ENCODE measurements at places on chromosomes 11 and 22.
A peak's percentile ranks its signal among the peaks of the same experiment; 100 is the strongest.

DNA sequence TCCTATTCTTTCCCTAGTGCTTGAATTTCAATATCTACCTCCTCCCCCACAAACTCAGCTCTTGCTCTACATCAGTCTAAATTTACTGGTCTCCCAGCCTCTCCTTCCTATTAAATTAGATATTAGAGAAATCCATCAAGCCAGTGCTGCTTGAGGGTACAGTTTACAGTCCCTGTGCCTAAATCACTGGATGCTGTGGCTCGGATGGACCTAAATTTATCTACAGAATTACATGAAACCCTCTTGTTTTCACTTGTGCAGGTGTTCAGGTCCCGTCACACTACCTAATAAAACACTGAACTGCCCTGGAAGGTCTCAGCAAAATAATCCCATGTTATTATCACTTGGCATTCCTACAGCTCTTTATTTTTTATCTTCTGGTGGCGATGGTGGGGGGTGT lies 134.7 kb upstream of the E2F8 start:
- no peak for DNase-seq

GRCh38 chr11:48114740-48115139 lies 101.9 kb upstream of the OR4B1 start:
- DNase-seq: no peak

DNA sequence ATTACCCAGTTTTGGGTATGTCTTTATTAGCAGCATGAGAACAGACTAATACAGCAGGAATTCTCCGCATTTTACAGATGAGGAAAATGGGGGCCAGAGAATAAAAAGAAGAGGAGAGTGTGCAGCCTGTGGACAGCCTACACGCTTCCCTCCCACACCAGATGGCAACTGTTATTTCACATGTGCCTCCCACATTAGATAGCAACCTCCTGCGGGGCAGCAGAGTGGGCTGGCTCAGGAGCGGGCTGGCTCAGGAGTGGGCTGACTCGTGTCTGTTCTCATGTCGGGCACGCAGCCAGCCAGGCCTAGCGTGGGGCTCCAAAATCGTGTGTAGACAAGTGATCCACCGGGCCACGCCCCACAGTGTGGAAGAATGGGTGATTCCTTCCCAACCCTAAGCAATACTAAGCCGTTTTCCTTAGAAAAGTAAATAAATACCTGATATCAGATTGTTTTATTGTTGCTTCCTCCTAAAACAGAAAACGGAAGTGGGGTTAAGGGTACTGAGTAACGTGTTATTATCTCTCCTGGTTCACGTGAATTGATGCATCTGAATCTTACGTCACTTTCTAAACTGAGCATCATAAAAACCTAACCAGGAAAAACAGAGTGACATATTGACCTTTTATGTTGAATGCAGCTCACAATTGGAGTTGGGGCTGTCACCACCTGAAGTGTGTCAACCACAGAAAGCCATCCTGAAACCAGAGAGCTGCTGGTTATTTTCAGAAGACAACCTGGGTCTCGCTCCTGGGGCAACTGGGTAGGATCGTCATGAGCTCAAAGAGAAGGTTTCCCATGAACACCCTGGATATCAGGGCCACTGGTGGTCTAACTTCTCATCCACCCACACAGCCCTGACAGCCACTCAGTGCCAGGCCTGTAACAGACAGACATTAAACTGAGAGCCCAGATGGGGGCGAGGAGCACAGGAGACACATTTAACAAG lies 3.3 kb downstream of the TTLL1 start:
- no peak for DNase-seq

GRCh38 chr11:61787928-61788491 lies 4.4 kb downstream of the TMEM258 start:
- peak; percentile 51 for DNase-seq

DNA sequence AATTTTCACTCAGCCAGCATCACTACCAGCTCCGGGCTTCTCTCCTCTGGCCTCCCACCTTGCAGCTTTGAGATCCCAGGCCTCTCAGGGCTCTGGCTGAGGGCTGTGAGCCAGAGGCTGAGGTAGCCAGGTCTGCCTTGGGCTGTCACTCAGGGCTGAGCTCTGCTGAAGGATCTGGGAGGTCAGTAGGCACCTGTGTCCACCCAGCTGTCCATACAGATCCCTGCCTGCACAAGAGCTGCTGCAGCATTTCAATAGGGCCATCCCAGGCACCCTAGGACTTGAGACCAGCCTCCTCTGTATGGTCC lies 12.6 kb downstream of the KCNQ1OT1 start:
- no peak for DNase-seq

DNA sequence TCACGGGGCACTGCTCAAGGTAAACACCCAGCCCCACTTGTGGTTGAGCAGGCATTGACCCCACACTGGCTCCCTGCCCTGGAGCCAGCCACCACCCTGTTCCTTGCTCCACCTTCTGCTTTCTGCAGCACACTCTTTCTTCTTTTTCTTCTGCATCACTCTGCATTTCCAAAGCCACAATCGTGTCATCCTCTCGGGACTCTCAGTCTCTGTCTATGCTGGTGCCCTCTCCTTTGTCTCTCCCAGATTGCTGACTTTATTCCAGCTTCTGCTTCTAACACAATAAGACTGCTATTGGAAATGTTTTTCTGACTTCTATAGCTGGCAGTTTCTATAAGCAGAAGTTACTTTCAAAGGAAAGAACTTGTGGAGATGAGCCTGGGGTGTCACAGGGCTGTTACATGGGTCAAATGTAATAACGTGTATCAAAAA lies 14.4 kb downstream of the GRAP2 start:
- no peak for DNase-seq

DNA sequence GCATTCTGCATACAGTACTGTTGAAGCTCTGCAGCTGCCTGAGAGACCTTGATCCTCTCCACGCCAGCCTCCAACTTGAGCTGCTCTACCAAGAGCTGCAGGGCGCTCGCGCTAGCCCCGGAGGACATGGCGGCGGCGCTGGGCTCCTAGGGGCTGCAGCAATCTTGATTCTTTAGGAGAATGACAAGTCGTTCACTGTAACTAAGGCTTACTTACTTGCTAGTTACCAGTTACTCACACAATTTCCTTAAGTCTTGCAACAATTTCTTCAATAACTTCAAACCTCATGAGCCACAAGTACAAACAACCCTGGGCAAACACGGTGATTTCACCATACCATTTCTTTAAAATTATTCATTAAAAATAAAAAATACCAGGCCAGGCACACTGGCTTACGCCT lies 21.9 kb downstream of the SBF2 start:
- DNase-seq: no peak

- no peak for DNase-seq
Observed at GRCh38 chr11:35090125-35090524, 48.8 kb upstream of the CD44 start.

DNA sequence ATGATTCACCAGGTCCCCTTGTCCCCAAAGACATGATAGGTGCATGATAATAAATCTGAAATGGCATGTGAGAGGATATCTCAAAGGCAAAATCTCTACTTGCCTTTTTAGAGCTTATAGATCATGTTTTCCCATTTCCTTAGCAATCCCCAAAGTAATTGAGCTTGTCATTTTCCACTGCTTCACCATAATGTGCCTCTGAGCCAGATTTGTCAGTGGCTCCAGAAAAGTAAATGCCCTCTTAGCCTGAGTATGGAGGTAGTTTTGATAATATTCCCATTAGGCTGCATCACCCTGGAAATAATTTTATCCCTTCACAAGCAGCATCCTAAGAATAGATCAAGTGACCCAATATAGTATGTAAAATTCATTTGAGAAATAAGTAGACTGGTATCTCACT lies 36.7 kb upstream of the ADSL start:
- DNase-seq: no peak

DNA sequence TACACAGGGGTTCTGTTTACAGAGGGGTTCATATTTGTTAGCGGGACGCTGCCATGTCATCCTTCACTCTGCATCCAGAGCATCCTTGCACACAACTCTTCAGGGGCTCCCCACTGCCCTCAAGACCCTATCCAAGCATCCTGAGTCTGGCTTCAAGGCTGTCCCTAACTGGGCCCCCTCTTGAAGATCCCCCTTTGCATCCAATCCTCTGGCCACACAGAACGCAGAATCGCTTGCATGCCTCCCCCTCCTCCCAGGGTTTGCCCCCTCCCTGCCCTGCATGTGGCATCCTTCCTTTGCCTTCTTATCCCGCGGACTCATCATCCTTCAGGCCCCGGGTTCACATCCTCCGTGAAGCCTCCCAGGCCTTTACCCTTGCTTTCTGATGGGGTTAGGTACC lies 18.6 kb downstream of the C1QTNF6 start:
- no peak for DNase-seq

DNA sequence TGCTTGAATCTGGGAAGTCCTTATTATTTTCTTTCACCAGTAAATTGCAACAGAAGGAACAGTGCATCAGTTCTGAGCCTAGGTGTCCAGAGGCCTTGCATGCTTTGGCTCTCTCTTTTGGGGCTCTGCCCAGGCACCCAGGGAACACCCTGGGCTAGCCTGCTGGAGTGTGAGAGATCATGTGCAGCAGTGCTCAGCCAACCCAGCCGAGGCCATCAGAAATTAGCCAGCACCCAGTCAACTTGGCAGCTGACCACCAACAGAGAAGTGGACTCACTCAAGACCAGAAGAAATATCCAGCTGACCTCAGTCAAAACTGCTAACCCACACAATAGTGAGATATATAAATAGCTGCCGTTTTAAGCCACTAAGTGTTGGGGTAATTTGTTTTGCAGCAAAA lies 11.2 kb upstream of the P4HA3 start:
- DNase-seq: no peak

DNA sequence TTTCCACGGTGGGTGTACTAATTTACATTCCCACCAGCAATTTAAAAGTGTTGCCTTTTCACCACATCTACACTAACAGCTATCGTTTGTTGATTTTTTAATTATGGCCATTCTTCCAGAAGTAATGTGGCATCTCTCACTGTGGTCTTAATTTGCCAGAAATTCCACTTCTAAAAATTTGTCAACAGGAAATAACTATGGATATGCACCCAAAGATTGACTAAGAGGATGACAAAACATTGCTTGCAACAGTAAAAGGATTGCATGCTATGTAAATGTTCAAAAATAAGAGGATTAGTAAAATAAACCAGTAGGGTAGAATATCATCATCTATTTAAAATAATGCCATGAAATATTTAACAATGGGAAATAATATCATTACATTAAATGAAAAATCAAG lies 219.5 kb downstream of the DCDC1 start:
- no peak for DNase-seq

DNA sequence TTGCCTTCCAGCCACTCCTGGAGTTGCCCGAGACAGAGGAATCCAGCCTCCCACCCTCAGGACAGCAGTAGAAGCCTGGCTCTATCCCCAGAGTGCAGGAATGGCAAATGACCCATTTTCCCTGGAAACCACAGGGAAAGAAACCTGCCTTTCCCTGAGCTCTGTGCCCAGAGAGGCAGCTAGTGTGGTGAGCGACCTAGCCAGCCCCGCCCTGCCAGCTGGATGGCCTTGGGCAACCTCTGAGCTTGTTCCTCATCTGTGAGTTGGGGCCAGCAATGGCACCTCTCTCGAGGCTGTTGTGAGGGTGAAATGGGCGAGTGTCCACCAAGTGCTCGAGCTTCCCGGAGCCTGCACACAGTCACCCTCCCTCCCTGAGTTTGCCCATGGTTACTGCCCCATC lies 3.7 kb downstream of the OMP start:
- DNase-seq: no peak

GRCh38 chr22:49010070-49010863 lies 817.4 kb downstream of the BRD1 start:
- no peak for DNase-seq

- DNase-seq: no peak
Observed at GRCh38 chr11:75141166-75141565, 9.7 kb upstream of the SLCO2B1 start.

DNA sequence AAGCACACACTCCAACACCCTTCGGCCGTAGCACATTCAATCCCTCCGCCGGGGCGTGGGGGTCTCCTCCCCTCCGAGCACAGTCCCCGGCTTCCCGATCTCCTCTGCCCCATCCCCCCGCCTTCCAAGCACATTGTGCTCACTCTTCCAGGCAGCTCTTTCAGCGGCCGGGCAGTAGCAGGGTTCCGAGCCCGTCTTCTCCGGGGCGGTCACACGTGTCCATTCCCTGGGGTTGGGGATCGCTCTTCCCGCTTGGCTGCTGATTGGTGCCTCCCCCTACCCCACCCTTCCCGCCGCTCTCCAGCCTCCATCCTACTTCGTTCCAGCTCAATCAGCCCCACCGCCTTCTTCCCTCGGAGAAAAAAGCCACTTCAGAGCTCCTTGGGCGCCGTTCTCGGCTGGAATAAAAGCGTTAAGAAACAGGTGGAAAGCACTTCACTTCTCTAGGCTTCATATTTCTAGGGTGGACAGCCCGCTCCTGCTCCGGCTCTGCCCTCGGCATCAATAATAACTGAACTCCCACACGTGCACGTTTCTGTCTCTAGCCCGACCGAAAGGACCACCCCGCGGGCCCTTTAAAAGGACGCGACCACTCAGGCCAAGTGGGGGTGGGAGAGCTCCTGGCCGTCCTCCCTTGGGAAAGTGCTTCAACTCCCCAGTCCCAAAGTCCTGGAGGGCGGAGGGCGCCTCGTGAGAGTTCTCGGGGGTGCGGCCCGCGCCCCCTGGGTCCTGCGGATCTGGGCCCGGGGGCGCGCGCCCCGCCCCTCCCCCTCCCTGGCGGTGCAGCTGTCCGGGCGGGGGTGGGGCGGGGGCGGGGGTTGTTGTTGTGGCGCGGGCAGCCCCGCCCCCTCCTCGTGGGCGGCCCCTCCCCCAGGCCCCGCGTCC lies 464 bp upstream of the CECR2 start:
- no peak for DNase-seq

- DNase-seq: no peak
Observed at GRCh38 chr11:101584129-101584515, 315 bp upstream of the TRPC6 start.

- DNase-seq: no peak
Observed at GRCh38 chr22:17869285-17870096, 95.2 kb upstream of the BID start.

DNA sequence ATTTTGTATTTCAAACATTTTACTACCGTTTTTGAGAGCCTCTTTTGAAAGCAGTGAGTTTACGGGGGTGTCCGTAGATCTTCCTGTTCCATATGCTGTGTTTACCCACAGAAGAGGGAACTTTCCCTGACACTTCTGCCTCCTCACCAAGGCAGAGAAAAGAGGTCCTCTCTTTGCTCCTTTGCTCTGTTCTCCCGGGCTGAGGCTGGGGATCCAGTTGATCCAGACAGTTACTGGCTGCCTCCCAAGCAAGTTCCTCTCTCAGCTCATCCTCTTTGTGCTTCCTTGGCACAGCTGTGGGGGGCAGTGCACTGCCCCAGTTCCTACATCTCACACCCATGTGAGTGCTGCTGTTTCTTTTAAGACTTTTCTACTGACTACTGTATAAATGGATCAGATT lies 813.7 kb downstream of the NTM start:
- DNase-seq: no peak

DNA sequence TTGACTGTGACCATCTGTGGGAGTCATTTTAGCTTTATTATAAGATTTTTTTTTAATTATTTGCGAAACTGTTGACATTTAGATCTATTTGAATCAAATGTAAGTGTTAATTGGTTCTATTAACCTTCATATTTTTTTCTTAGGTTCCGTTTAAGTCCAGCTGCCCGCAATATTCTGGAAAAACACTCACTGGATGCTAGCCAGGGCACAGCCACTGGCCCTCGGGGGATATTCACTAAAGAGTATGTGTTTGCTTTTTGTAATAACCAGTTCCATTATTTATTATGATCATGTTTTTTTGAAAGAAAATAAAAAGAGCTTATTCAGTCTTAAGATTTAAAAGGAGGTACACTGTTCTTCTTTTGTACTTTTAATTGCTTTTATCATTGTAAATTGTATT lies 43.9 kb downstream of the PDHX start:
- DNase-seq: no peak

Measured in AML-193 (cell line).